Frontal cortex (tissue), 4 donors: ENCODE measurements at places on chromosomes 1 and 21. TPM values are rescaled to one million over a fixed set of nuclear protein-coding genes. Genes with fewer than 3 reads are reported as not detected.

The PLPPR5 gene
- total RNA-seq: 70.9 TPM

The CCDC30 gene
- total RNA-seq: 11.8 TPM

The DUSP23 gene
- 22.8 TPM for total RNA-seq

The BLACAT1 gene
- total RNA-seq: 0.41 TPM

GRCh38 chr1:162187687-162188276, 118.3 kb downstream of the NOS1AP start:
- DNase-seq: no peak

DNA sequence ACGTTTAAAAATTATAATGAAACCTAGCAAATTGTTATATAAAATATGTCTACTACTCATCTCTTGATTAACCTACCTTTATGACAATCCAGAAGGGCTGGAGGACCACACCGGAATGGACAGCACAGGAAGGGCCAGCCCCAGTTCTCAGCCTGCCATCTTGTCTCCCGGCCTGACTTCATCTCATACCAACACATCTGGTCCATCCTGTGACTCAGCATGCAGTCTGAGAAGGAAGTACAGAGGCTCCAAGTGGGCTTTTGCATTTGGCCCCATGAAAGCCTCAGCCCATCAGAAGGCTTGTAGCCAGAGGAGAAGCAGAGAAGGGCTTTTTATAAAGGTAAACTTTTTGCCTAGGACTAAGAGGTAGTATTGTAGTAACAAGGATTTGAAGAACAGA, 436.6 kb downstream of the MRPL39 start:
- DNase-seq: no peak

DNA sequence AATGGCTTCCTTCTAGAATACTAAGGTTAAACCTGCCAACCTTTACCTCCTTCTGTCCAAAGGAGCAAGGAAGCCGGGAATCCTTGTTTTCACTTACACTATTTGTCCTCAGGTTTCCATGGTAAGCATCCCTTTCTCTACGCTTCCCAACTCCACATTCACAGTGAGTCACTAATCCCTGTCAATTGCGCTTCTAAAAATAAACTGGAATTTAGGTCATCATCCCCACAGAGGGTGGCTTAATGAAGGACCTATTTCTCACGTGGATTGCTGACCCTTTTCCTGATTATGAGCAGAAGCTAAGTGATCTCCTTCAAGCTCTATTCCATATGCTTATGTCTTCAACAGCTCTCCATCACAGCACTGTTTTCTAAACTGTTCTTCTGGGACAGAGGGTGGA, 39.9 kb upstream of the ABCA4 start:
- peak; percentile 27 for DNase-seq

DNA sequence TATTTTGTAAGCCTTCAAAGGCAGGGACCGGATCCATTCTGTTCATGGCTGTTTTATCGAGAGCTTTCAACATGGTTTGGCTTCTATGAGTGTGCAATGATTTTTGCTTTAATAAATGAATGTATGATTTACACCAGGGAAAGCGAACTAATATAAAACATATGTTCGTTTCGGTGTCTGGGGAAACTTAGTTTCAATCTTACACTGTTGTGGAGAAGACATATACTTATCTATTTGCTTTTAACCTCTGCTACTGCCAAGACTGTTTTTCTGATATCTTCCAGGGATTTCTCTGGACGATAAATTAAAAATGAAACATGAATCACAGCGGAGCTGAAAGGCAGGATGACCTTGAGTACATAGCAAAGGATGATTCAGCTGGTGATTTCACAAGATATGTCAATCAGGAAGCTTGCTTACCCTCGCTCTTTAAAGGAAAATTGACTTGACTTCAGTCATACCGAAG, 14.7 kb upstream of the CYYR1 start:
- DNase-seq: no peak

DNA sequence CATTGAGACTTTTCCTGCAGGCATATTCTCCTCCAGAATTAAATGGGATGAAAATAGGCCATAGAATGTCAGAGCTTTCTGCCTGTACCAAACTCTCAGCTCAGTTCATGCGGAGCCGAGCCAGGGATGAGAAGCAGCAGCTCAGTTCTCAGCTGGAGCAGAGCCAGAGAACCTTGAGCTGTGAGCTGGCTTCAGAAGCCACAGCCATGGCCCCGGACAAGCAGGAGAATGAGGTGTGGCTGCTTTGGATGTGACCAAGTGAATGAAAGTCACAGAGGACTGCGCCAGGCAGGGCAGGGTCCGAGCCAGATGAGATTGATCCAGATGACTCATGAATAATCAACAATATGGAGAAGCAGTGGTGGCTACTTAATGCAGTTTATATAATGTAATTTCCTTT, 633.8 kb downstream of the NCAM2 start:
- no peak for DNase-seq

DNA sequence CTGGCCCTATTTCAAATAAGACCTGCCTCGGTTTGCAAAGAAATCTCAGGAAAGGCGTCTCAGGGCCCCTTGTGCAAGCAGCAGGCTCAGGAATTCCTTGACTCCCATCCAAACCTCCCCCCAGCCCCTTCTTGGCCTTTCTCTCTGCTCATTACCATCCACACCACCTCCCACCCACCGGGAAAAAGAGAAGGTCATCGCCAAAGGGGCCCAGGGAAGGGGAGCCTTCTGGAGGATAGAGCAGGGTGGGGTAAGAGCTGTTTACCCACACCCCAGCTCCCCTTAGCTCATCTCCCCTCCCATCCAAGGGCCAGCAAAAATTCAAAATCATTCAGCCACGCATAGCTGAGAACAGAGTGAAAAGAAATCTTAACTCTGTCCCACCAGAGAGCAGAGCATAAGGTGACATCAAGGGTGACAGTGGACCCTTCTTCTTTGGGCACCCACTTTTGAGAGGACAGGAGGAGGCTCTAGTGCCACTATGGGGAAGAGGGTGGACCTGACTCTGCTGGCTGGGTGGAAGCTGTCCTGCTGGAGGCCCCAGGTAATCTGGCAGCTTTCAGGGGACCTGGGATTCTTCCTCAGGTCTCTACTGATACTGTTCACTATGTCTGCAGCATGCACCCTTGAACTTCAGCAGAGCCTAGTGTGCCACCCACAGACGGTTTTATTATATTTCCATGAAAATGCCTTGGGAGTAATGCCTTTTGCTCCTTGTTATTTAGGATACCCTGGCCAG, 3.9 kb upstream of the WNT2B start:
- DNase-seq: no peak

GRCh38 chr1:203120325-203121153, 7.0 kb upstream of the ADORA1 start:
- DNase-seq: no peak

DNA sequence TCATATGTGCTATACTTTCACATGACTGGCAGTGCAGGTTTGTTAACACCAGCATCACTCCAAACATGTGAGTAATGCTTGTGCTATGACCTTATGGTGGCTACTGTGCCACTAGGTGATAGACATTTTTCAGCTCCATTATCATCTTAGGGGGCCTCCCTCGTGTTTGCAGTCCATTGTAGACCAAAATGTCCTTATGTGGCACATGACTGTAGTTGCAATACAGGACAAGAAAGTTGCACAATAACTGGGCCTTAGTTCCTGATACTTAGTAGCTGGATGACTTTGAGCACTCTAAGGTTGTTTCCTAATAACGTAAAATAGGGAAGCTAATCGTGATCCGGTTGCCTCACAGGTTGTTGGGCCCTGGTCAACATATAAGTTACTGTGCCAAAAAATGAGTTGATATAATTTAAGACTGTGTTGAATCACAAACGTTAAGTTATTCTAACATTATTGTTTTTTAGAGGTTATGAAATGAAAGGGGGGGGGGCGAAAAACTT, 511 bp upstream of the SNX27 start:
- DNase-seq: no peak

DNA sequence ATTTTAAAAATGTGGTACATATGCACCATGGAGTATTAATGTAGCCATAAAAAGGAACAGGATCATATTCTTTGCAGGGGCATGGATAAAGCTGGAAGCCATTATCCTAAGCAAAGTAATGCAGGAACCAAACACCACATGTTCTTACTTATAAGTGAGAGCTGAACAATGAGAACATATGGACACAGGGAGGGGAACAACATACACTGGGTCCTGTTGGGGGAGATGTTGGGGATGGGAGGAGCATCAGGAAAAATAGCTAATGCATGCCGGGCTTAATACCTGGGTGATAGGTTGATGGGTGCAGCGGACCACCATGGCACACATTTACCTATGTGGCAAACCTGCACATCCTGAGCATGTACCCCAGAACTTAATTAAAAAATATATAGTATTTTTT, 352.5 kb upstream of the KAZN start:
- DNase-seq: no peak

DNA sequence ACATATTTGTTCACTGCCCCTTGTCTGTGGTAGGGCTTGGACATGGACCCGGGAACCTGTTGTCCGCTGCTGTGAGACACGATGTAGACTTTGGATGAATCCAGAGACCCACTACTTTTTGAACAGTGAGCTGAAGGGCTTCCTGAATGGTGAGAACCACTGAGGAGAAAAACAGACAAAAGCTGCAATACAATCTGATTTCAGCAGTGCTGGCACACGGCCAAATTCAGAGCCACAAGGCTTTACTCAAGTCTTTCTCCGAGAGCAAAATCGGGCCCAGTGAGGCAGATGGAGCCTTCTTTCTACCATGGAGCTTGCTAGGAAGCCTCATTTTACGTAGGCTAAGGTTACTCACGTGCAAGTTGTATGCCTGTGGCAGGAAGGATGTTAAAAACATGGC, 197.6 kb downstream of the SIPA1L2 start:
- DNase-seq: no peak

GRCh38 chr21:37749132-37749531, 167.1 kb downstream of the KCNJ6 start:
- no peak for DNase-seq

GRCh38 chr21:37748351-37748750, 167.9 kb downstream of the KCNJ6 start:
- no peak for DNase-seq
